Fibroblast of skin of scalp (primary cell): ENCODE measurements at places on chromosomes 3 and 15.
A peak's percentile ranks its signal among the peaks of the same experiment; 100 is the strongest.

GRCh38 chr3:178777718-178778411, 241.6 kb downstream of the KCNMB2 start:
- DNase-seq, result peak; percentile 78

DNA sequence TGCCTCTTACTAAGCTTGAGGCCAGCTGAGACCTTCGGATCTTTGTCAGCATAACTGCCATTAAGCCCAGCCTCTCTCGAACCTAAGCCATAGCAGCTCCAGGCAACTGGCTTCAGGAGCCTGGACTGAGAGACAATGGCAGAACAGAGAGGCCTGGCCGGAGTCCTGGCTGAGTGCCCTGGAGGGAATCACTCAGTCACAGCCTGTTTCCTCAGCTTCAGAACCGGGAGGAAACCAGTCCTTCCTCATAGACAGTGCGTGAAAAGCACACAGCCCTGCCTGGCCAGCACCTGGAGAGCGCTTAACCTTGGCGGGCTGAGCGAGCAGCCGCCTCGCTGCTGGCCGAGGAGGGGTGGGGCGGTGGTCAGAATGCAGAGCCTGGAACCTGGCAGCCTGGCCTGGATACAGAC, 21.6 kb downstream of the RNU5B-1 start:
- no peak for DNase-seq

DNA sequence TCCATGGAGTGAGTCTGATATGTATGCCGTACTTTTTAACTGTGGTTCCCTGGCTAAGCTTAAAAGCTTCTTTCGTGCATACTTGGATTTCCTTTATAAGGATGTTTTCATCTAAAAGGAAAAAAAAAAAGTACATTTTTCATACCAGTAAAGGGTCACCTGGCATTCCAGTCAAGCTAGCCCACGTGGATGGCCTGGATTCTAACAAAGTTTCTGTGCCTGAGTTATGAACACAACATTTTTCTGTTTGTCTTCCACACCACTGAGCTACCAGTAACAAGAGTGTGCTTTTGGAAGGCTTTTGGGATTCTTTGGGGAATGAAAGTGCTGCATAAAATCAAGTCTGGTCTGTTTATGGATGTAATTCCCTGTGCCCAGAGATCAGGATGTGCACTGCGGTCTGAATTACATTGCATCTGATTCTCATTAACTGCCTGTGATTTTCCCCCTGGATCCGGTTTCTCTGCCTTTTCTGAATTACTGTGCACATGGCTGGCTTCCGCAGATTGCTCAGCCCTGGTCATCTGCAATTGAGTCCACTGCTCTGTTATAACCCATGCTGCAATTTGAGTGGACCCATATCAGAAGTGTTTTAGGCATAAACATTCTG, 38.2 kb upstream of the MAGI1 start:
- peak; percentile 84 for DNase-seq

GRCh38 chr3:186154641-186155040, 45.8 kb upstream of the ETV5 start:
- DNase-seq, result no peak

DNA sequence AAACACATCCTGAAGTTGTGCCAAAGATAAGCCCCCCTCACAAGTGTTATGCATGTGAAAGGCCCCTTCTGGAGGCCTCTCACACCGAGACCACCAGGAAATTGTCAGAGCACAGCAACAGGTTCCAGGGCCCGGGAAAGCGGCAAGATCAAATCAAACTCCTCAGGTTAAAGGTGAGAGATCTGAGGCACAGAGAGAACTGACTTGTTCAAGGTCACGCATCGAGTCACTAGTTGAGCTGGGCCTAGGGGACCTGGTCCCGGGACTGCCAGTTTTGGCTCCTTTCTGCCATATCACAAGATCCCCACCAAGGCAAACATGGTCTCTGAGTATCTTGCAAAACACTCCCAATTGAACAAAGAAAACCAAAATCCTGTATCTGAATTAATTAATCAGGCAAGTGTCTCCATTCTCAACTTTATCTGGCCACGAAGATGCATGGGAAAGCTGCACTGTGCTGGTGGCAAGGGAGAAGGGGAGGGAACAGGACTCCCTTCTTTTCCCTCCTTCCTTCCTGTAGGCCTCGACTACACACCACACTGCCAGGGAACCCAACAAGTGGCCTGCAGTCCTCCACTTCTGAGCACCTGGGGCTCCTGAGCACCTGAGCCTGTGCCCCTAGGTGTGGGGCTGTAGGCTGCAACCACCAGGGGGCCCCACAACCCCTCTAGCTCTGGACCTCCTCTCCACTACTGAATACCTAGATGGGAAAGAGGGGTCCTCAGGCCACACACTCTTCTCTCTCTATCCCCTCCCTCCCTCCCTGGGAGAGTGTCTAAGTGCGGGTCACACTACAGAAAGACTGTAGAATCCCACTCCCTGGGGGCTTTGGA, 37.3 kb downstream of the ANP32A start:
- DNase-seq, result no peak

DNA sequence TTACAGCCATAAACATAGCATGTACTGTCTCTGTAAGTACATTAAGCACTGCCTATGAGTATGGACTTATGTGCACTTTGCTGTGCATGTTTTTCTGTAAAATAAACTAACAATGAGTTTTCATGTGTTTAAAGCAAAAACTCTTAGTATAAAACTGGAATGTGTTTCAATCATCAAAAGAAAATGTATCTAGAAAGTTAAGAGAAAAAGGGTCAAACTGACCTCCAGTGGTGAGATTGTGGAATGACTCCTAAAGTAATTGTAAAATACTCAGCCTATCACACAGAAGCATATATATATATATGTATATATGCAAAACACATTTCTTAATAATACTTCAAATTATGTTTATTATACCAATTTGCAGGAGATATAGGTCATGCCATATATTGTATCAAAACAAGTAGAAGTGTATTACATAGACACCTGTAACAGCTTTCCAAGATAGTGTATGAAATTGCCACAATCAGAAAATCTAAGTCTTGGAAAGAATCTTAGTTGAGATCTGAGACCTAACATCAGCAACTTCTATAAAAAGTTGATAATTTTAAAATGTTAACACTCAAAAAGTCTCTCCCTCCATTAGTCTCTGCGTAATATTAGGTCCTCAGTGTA, 199.6 kb downstream of the FMN1 start:
- DNase-seq, result peak; percentile 75

DNA sequence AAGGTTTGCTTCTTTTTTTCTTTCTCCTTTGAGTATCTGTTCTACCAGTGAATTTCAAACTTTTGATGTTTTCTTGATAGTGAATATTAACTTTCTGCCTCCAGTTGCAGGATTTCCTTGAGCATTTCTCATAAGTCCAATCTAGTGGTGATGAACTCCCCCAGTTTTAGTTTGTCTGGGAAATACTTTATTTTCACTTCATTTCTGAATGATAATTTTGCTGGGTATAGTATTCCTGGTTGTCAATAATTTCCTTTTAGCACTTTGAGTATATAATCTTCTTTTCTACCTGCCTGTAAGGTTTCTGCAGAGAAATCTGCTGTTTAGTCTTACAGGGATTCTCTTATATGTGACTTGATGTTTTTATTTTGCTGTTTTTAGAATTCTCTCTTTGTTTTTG, 21.0 kb downstream of the TPRG1 start:
- no peak for DNase-seq
